GF-D8 (cell line): ENCODE measurements at places on chromosomes 2 and 18.

DNA sequence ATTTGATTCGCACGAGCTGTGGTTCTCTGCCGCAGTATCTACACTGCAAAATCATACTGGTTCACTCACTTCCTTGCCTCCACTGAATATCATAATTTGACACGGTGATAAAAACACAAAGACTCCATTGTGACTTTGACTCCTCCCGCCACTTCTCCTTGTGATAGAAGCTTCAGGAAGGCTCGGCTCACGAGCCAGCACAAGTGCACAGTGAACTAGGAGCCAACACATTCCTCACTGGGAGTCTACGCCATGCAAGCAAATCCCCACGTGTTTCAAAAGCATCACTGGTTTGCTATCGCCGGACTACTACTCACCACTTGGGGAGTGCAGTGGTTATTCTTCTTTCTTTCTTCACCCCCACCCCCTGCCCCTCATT is 293.3 kb upstream of the PARD3B start:
- no peak for DNase-seq

DNA sequence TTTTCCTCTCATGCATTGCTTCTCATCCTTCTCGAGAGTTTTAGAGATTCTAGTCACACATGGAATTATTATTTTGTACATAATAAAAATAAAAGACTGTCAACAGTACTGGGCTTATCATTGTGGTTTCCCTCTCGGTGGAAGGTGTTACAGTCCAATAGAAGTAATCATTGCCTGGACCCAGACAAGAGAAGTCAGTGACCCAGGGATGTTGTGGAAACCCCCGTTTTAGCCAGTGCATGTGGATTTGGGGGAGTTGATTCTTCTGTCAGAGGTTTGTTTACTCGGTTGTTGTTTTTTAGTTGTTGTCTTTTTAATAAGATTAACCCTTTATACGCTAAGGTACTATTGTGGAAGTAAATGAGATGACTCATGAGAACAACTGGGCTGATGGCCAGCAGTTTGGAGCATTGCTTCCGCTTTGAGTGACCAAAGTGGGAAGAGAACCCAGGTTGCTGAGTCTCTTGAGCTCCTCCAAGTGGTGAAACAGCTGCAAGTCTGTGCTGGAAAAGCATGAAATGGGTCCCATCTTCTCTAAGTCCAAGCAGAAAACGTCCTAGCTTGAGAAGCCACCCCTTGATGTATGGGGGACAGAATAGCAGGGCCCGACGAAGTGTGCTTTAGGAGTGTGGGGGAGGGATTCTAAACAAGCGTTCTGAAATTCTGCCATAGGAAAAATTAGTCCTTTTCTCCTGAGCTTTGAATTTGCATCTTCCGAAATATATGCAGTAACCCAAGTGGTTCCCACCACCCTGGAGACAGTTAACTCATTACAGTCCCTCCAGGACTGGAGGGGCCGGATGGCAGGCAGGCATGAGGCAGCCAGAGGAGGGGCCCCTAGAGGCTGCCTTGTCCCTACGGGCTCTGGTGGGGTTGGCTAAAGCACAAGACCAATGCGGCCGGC is 61.8 kb upstream of the GPR45 start:
- peak; percentile 13 for DNase-seq

- DNase-seq, result no peak
Observed at GRCh38 chr2:74893332-74893731, 59.4 kb downstream of the HK2 start.

- DNase-seq, result no peak
Observed at GRCh38 chr18:23968638-23969604, 45.6 kb upstream of the TTC39C start.

DNA sequence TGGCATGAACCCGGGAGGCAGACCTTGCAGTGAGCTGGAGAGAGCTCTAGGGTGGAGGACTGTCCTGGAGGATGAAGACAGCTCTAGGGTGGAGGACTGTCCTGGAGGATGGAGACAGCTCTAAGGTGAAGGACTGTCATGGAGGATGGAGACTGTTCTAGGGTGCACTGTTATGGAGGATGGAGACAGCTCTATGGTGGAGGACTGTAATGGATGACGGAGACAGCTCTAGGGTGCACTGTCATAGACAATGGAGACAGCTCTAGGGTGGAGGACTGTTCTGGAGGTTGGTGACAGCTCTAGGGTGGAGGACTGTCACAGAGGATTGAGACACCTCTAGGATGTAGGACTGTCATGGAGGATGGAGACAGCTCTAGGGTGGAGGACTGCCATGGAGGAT is 21.1 kb upstream of the KCNG2 start:
- no peak for DNase-seq

- DNase-seq, result no peak
Observed at GRCh38 chr2:206160807-206161179, 1.1 kb downstream of the EEF1B2 start.

GRCh38 chr2:10123281-10123680 is 742 bp downstream of the RRM2 start:
- no peak for DNase-seq

DNA sequence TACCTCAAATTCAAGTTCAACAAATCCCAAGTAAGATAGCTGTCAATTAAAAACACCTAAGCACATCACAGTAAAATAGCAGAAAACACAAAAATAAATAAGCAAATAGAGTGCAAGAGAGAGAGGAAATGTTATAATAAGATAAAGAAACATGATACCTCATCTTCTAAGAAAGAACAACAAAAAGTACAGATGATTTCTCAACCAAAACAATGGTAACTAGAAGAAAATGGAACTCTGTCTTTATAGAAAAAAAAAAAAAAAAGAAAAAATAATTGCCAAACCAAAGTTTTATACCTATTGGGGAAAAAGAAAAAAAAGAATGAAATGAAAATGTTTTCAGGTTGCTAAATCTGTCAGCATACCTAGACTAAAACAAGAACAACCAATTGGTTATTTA is 1253.5 kb upstream of the CDH2 start:
- DNase-seq, result no peak

- no peak for DNase-seq
Observed at GRCh38 chr2:9820020-9820973, 23.0 kb upstream of the TAF1B start.

- DNase-seq, result no peak
Observed at GRCh38 chr2:188478724-188479123, 187.1 kb downstream of the GULP1 start.

- no peak for DNase-seq
Observed at GRCh38 chr2:43194121-43194869, 32.1 kb downstream of the ZFP36L2 start.

- no peak for DNase-seq
Observed at GRCh38 chr2:221454459-221455105, 117.5 kb downstream of the EPHA4 start.

DNA sequence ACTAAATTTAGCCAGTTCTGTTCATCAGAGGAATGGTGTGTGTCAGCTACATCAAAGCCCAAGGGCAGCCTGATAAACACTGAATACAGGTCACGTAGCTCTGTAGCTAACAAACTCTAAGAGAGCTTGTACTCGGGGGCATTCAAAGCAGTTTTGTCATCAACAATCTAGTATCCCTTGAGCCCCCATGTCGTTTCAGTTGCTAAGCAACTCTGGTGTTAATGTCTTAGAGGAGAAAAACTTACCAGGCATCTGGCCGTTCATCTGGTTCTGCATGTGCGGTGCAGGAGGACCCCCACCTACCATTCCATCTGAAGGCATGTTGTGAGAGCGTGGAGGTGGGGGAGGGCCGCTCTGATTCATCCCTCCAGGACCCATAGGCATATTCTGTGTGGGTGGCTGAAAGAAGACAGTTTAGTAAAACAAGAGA is 33.1 kb downstream of the SS18 start:
- no peak for DNase-seq

DNA sequence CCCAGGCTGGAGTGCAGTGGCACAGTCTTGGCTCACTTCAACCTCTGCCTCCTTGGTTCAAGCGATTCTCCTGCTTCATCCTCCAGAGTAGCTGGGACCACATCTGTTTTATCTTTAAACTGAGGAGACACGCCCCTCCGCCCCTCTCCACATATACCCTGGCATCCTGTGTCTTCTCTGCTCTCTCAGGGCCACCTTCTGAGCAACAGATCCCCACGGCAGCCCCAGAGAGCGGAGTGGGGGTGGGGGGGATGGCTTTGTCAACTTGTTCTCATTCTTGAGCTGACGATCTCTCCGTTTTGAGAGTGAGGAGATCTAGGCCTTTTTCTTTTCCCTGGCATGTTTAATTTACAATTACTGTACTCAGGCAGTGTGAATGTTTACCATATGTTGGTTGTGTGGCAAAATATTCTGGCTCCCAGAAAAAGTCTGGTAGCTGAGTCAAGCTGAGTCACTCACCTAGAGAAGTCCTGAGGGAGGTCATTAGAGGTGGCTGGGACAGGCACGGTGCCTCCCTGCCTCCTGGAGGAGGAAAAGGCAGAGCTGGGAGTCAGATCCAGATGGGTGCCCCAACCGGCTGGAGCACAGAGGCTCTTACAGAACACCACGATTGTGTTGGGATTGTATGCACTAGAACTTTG is 19.5 kb upstream of the ID2 start:
- DNase-seq, result no peak

DNA sequence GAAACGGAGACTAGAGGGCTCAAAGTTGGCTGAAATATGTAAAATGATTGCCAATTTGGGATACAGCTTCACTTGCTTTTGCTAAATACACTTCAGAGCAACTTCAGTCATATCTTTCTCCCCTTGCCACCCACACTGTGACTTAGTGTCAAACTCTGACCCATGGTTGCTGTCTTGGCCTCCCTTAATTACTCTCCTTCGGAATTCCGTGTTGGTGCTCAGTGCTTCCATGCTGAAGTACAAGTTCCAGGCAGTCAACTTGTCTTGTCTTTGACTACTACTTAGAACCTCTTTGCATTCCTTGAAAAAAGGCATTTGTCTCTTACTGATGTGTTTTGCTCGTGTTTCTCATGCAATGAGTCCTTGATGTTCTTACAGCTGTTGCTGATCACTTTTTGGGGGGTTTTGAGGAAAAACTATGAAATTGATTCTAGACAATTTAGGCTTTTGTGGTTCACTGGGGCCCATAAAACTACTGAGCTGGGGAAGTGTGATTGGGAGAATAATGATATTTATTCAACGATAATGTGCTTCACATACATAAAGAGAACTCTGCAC is 146.0 kb downstream of the UBE2E3 start:
- no peak for DNase-seq

DNA sequence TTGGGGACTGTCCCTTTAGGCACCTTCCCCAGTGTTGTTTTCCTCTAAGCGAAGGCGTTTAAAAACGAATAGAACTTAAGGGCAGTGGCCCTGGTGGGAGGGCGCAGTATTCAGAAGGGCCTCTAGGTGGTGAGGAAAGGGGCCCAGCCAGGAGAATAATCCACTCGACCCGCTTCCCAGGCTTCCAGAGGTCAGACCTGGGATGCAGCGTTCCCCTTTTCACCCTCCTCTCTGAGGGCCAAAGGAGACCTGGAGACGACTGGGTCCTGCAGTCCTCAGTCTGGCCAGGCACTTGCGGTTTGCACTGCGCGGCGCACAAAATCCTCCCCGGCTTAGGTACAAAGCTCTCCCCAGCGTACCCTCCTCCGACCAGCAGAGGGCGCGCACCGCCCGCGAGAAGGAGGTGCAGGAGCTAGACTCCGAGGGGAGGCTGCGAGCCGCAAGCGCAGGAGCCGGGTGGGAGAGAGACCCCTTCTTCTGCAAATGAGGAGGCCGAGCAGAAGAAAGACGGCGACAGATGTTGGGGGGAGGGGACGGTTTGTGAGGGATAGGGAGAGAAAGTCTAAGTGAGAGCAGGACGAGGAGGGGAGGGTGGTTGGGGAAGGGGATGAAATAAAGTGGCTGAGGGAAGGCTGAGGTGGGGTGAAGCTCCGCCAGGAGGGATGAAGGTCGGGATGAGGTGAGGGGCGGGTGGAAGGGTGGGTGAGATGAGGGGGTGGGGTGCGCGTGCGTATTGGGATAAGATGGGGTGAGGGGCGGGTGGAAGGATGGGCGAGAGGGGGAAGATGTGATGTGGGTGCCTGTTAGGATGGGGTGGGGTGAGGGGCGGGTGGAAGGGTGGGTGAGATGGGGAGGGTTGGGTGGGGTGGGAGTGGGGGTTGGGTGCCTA is 4.9 kb downstream of the FEV start:
- peak; percentile 19 for DNase-seq

DNA sequence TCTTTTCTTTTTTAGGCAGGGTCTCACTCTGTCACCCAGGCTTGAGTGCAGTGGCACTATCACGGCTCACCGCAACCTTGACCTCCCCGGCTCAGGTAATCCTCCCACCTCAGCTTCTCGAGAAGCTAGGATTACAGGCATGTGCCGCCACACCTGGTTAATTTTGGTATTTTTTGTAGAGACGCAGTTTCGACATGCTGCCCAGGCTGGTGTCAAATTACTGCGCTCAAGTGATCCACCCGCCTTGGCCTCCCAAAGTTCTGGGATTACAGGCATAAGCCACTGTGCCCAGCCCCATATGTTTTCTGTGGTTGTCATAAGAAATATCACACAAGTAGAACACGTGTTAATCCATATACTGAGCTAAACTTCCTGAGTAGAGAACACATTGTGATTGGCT is 14.6 kb downstream of the ENOSF1 start:
- no peak for DNase-seq

DNA sequence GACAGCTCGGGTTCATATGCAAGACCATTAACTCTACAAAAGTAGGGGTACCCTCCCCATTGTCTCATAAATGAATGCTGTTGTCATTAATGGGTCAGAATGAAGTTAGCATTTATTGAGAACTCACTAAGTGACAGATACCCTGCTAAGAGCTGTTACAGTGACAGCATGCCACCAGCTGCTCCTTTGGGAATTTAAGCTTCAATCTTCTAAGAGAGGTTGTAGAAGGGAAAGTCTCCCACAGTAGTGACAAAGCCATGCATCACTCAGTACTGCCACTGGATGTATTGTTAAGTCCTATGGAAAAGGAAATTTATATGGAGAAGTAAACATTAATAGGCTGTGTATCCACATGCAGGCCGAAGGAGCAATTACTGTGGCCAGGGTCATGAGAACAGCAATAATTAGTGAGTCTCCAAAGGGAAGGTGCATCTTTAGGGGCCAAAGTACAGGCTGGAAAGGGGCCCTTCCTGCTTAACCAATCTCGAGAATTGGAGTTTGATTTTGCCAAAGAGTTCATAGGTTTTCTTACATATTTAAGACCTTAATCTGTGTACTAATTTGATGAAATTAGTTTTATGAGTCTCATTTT is 64.5 kb upstream of the FAM124B start:
- no peak for DNase-seq

- no peak for DNase-seq
Observed at GRCh38 chr18:74290794-74291471, 830 bp downstream of the CYB5A start.

DNA sequence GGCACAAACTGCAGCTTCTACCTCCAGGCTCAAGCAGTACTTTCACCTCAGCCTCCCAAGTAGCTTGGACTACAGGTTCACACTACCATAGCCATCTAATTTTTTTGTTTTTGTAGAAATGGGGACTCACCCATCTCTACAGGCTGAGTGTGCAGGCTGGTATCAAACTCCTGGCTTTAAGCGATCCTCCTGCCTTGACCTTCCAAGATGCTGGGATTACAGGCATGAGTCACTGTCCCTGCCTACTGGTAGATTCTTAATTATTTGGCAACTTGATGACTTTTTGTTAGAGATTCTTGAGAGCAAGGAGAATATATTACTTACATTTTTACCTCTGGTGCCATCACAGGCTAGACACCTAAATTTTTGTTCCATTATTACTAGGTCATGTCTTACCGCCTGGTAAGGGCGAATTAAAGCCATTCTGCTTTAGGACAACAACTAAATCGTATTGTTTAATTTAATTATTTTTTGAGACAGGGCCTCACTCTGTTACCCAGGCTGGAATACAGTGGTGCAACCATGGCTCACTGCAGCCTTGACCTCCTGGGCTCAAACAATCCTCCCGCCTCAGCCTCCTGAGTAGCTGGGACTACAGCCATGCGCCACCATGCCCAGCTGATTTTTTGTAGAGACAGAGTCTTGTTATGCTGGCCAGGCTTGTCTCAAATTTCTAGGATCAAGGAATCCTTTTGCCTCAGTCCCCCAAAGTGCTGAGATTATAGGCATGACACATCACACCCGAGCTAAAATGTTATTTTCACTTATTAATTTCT is 15.7 kb downstream of the DYNC1I2 start:
- no peak for DNase-seq
